Purkinje cell (primary cell): ENCODE measurements at places on chromosomes 4 and X. TPM values are rescaled to one million over a fixed set of nuclear protein-coding genes. Genes with fewer than 3 reads are reported as not detected.

HSD17B13 gene
- 0.31 and 1.1 TPM in 2 replicates for polyA plus RNA-seq

CCDC149 gene
- polyA plus RNA-seq, result 2.2 TPM in 2 replicates

RTL5 gene
- polyA plus RNA-seq, result 3.0 and 3.5 TPM in 2 replicates

MAGEA1 gene
- not detected in 2 replicates for polyA plus RNA-seq

CTAG2 gene
- polyA plus RNA-seq, result not detected in 2 replicates

RBMX gene
- 48.5 and 59.1 TPM in 2 replicates for polyA plus RNA-seq

SMC1A gene
- 14.2 and 16.2 TPM in 2 replicates for polyA plus RNA-seq

LIMCH1 gene
- 86.4 and 111 TPM in 2 replicates for polyA plus RNA-seq

DEFB131A gene
- not detected in 2 replicates for polyA plus RNA-seq

RNF175 gene
- polyA plus RNA-seq, result 39.2 and 42.2 TPM in 2 replicates

LDB2 gene
- polyA plus RNA-seq, result 2.3 and 36.3 TPM in 2 replicates

GPR34 gene
- polyA plus RNA-seq, result 1.0 and 2.6 TPM in 2 replicates

MCUB gene
- 2.2 and 3.6 TPM in 2 replicates for polyA plus RNA-seq

PLP1 gene
- 23.2 and 43.0 TPM in 2 replicates for polyA plus RNA-seq

SMIM43 gene
- 8.8 TPM in 1 of 2 replicates, not detected in the other for polyA plus RNA-seq

ARHGEF9 gene
- polyA plus RNA-seq, result 20.6 and 35.7 TPM in 2 replicates

FANCB gene
- polyA plus RNA-seq, result 2.8 TPM in 1 of 2 replicates, not detected in the other

ENPEP gene
- polyA plus RNA-seq, result not detected in 2 replicates

NFKB1 gene
- 0.34 and 3.0 TPM in 2 replicates for polyA plus RNA-seq

IL21 gene
- not detected in 2 replicates for polyA plus RNA-seq

GALNTL6 gene
- polyA plus RNA-seq, result 3.5 and 3.6 TPM in 2 replicates

PABPC1L2B gene
- 4.0 TPM in 1 of 2 replicates, not detected in the other for polyA plus RNA-seq

ATXN3L gene
- not detected in 2 replicates for polyA plus RNA-seq

CXXC4 gene
- 5.4 and 13.9 TPM in 2 replicates for polyA plus RNA-seq

ACSL4 gene
- polyA plus RNA-seq, result 63.8 and 70.0 TPM in 2 replicates

OTUD6A gene
- polyA plus RNA-seq, result not detected in 2 replicates

F8A1 gene
- polyA plus RNA-seq, result 8.1 TPM in 1 of 2 replicates, not detected in the other

HMGB2 gene
- polyA plus RNA-seq, result 54.6 and 57.0 TPM in 2 replicates

OTC gene
- polyA plus RNA-seq, result 0.15 TPM in 1 of 2 replicates, not detected in the other

IGSF1 gene
- not detected in 2 replicates for polyA plus RNA-seq
